ENCODE measurements at places on chromosomes 11 and 22. TPM values are rescaled to one million over a fixed set of nuclear protein-coding genes. Genes with fewer than 3 reads are reported as not detected.

The OR2AT4 gene
- not detected for total RNA-seq

The ALDH3B2 gene
- total RNA-seq, result not detected

The PRR33 gene
- not detected for total RNA-seq

The KRTAP5-1 gene
- not detected for total RNA-seq

The ADAMTS8 gene
- 2.5 TPM for total RNA-seq

The SLC22A6 gene
- total RNA-seq, result 1.3 TPM

The DEUP1 gene
- total RNA-seq, result 0.31 TPM

The OR2D2 gene
- total RNA-seq, result 2.2 TPM

The APOA1 gene
- total RNA-seq, result 0.63 TPM

The CARD10 gene
- 2.2 TPM for total RNA-seq

The KRTAP5-11 gene
- not detected for total RNA-seq

The SMC1B gene
- total RNA-seq, result not detected

The MYRF gene
- total RNA-seq, result 2.8 TPM

The DNAJB7 gene
- total RNA-seq, result not detected

The TMEM191C gene
- total RNA-seq, result 4.4 TPM

The CXCR5 gene
- total RNA-seq, result not detected

The FCHSD2 gene
- 49.1 TPM for total RNA-seq

The CWF19L2 gene
- 53.8 TPM for total RNA-seq

The OR6A2 gene
- 2.2 TPM for total RNA-seq

The TCN2 gene
- 16.0 TPM for total RNA-seq

The CRYBB2 gene
- not detected for total RNA-seq

The SLC17A6 gene
- 17.2 TPM for total RNA-seq

The TRIM51 gene
- not detected for total RNA-seq

The PLET1 gene
- not detected for total RNA-seq

The HTR3A gene
- 0.63 TPM for total RNA-seq

The PLA2G6 gene
- 43.5 TPM for total RNA-seq

The TBX1 gene
- total RNA-seq, result not detected

The SCUBE1 gene
- total RNA-seq, result 59.8 TPM

The RAG2 gene
- total RNA-seq, result not detected

The SAA1 gene
- not detected for total RNA-seq

The APLNR gene
- 6.9 TPM for total RNA-seq

The TRIM64 gene
- not detected for total RNA-seq

The SPDYC gene
- not detected for total RNA-seq

The OR10A2 gene
- not detected for total RNA-seq

The CFAP68 gene
- 14.1 TPM for total RNA-seq

The RIN1 gene
- 0.94 TPM for total RNA-seq
